ENCODE measurements at places on chromosomes 16 and 17.

DNA sequence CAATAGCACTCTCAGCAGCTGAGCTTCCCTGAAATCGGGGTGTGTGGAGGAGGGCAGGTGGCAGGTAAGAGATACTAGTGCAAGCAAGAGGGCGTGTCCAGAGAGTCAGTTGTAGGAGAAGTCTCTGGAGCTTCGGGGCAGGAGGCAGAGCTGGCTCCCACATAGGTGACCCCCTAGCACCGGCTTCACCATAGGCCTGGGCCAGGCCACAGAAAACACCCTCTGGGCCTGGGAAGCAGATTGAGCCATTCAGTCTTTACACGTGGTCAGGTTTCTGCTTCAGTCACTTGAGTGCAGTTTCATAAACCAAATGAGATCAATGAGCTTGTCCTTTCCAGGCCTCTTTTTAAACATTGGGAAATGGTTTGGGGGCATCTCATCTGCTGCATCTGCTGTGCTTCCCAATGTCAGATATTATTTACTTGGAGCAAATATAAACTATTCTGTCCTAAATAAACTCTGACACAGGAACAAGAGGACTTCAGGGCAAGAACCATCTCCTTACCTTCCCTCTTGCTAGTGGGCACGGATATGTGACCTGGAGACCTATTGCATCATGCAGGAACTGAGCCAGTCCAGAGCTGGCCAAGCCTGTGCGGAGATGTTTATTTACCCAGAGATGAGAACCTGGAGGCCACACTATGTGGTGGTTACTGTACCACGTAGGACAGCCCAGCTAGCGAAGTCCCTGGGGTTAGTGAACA is 16.1 kb downstream of the CCR7 start:
- peak; percentile 57 for DNase-seq

DNA sequence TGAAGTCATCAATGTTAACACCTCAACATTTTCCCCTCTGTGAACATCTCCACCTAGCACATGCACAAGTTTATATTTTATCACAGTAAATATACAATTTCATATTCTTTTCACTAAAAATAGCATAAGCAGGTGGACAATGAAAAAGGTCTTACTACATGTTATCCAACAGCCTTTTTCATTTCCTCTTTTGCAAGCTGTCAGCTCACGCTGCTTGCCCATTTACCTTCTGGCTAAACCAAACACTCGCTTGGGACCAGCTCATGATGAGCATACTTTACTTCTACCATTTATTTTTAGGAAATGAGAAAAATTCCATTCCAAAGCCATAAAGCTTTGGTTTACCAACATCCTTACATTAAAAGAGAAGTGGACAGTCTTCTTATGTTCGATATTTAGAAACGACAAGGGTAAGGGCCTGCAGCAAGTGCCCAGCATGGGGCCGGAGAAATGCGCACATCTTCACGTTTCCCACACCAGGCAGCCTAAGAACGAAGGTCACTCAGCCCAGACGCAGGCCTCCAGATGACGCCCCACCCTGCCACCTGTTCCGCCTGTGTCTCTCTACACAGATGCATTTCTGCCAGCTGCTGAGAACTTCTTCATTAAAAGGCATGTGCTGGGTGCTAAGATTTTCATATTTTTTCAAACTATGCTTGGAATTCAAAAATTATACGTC is 13.9 kb downstream of the SNN start:
- no peak for DNase-seq

DNA sequence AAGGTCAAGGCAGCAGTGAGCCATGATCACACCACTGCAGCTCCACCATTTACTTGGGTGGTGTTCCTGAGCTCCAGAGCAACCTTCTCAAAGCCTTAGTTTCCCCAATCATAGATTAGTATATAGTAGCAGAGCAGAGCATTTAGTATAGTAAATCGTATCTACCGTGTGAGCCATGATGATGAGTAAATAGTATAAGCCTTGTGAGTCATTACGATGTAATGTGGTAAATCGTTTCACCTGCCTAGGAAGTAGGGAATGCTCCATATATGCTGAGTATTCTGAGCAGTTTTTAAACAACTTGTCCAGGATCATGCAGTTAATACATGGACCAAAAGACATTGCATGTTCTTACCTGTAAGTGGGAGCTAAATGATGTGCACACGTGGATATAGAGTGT is 66.4 kb downstream of the SCNN1B start:
- DNase-seq, result no peak

DNA sequence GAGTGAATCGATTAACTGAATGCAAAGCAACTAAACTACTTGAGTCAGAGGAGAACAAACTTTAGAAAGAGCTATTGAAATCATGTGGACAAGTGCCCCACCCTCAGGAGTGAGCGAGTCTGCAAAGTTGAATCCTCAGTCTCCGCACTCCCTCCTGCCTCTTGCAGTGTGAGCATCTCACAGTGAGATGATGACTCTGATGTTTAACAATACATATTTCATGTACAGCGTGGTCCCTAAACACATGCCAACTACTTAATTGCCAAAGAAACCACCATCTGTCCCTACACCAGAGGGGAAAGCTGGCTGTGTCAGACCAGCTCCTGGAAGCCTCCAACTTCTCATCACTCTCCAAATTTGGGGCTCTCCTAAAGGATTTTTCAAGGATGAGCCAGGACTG is 31.2 kb downstream of the PIMREG start:
- no peak for DNase-seq

DNA sequence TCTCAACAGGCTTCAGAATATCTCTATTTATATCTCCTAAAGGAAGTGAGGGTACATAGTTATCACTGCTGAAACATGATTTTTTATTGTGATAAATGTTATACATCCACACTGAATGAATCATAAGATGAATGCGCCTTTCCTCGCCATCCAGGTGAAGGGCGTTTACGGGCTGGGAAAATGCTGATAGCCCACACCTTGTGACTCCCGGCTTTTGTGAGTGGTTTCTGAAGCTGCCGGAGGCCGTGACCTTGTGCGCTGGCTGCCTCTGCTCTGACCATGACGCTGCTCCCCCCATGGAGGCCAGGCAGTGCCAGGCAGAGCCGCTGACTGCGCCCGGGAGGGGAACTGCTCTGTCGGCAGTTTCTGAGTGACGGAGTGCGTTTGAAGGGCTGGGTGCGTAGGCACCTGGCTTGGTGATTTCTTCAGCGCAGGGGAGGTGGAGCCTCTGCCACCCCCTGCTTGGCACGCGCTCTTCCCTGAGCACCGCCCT is 97.2 kb downstream of the RAP1GAP2 start:
- DNase-seq, result no peak

DNA sequence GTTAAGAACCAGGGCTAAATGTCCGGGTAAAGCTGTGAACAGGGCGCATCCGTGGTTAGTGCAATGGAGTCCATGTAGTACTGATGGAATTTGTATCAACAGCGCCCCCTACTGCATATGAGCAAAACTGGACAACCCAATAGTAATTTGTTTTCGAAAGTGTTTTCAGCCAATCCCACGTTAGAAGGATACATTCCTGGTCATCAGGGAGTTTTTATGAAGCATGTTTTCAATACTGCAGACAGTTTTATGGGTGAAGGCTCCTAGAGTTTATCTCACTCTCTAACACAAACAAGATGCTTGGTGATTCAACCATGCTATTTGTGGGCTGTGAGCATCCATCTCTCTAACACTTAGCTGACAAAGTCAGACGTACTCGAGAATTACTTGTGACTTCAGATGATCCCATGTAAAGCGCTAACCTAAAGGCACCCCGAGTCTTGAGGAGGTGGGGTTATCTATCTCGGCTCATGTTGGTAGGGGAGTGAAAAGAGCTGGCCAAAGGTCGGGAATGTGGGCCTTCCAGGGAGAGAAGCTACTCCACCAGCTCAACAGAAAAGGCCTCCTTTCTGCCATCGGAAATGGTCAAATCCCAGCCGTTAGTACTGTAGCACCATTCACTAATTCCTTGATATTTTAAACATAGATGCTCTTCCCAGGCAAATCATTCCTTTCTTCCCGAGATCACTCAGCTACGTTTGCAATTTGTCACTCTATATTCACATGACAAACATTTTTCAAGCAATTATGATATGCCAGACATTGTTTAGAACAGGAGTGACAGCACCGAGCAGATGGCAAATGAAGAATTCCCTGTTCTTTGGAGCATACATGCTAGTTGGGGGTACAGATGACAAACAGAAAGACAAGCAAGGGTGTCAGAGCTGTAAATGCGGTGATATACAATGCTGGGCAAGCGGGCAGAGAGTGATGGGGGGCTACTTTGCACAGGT is 46.9 kb upstream of the HNF1B start:
- DNase-seq, result no peak

GRCh38 chr17:32628271-32629044 is 141.7 kb downstream of the CDK5R1 start:
- no peak for DNase-seq

- no peak for DNase-seq
Observed at GRCh38 chr17:78915872-78916632, 9.1 kb downstream of the TIMP2 start.

- no peak for DNase-seq
Observed at GRCh38 chr17:34393401-34393800, 30.4 kb upstream of the CCL1 start.

DNA sequence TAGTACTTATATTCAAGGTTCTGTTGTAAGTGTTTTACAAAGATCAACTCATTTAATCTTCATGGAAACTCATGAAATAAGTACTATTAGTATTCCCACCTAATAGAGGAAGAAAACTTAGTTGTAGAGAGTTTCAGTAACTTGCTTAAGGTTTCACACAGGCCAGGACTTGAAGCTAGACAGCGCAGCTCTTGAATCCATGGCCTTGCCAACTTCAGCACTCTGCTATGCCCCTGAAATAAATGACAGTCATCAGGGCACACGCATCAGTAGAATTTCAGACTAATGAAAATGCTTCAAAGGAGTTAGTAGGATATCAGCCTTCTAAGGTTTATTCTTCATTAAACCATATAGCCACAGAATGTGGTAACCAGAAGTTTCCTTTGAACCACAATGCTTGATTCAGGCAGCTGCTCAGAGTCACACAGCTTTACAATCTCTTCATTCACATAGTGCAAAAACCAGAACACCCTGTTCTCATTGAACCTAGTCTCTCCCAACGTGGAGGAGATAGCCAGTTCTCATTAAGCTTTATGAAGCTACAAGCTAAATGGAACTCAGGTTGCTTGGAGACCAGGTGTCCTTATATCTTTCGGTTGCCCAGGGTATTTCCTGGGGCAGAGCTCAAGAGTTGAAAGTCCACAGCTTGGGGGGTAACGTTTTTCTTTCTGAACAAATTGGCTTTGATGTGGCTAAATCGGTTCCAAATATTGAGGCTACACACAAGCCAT is 39.7 kb downstream of the KCNJ2 start:
- DNase-seq, result no peak

GRCh38 chr16:51592001-51592501 is 441.0 kb upstream of the SALL1 start:
- no peak for DNase-seq

- DNase-seq, result no peak
Observed at GRCh38 chr16:9153502-9153864, 62.0 kb downstream of the HAPSTR1 start.

- peak; percentile 29 for DNase-seq
Observed at GRCh38 chr17:29664743-29665480, 42.2 kb upstream of the CORO6 start.

GRCh38 chr16:88792078-88792550 is 7.1 kb upstream of the PIEZO1 start:
- DNase-seq, result no peak

DNA sequence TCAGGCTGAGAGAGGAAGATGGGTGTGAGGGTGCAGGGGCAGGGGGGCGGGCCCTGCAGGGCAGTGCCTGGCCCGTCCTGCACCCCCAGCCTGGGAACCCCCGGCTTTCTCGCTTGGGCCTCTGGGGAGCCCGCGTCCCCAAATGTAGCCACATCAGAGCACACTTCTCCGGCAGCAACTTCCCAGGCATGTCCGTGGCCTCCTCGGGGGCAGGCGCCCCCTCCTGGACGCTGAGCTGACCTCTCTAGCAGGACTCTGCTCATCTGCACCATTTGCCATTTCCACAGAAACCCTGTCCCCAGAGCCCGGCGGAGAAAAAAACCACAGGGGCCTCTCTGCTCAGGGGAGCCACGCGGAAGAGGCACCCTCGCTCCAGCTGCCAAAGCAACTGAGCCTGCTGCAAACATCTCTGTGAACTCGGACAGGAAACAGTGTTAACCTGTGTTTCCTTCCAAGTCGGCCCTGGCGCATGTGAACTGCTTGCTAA is 63.4 kb downstream of the KLHDC4 start:
- peak; percentile 87 for DNase-seq

DNA sequence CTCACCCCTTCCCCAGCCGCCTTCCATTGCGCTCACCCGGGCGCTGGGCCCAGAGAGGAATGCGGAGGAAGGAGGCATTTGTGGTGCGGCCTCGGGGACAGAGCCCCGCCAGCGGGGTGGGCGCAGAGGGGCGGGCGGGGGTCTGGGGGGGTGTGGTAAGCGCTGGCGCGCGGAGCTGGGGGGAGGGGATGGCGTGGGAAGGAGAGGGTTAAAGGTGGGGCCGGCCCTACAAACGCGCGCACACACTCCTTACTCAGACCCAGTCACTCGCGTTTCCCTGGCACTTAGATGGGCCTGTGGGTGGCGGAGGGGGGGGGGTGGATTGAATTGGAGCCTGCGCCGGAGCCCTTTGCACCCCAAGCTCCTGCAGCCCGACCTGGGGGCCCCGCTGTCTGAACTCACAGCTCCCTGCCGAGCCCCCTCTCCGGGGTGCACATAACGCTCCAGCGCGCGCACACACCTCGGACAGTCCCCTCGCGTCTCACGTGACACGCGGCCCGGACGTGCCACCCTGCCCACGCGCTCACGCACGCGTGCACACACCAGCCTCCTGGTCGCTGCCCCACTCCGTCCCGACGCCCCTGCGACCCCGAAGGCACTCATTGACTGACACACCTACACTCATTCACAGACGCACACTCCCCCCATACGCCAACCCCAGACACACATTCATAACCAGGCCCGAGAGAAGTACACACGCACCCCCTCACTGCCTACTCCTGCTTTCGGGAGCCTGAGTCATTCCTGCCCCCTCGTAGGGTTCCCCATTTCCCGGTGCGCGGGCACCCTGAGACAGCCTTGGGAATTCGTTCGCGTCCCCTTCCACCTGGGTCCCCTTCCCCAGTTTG is 844 bp downstream of the TBKBP1 start:
- DNase-seq, result peak; percentile 85

GRCh38 chr17:10737168-10737622 is 7.4 kb upstream of the TMEM220 start:
- DNase-seq, result peak; percentile 79

DNA sequence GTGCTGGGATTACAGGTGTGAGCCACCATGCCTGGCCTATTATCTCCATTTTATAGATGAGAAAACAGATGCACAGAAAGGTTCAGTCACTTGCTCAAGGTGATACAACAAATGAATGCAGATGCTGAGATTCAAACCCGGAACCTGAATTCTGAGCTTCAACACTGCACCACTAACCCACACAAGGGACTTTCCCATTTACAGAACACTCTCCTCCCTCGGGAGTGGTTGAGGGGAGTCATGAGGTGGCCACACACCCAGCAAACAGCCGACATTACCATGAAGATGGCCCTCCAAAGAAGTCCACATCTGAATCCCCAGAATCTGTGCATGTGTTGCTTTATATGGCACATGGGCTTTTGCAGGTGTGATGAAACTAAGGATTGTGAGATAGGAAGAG is 9.1 kb downstream of the BCL7C start:
- DNase-seq, result no peak

- DNase-seq, result no peak
Observed at GRCh38 chr17:37743875-37744632, 805 bp downstream of the HNF1B start.

GRCh38 chr16:75011634-75012307 is 12.9 kb downstream of the ZNRF1 start:
- peak; percentile 60 for DNase-seq

Measured in AG08396 (cell line).